ENCODE measurements at places on chromosomes 7 and 10.

- DNase-seq, result no peak
Observed at GRCh38 chr10:58372607-58373441, 12.4 kb upstream of the TFAM start.

GRCh38 chr7:155283565-155284194 is 14.0 kb upstream of the INSIG1 start:
- DNase-seq, result no peak

DNA sequence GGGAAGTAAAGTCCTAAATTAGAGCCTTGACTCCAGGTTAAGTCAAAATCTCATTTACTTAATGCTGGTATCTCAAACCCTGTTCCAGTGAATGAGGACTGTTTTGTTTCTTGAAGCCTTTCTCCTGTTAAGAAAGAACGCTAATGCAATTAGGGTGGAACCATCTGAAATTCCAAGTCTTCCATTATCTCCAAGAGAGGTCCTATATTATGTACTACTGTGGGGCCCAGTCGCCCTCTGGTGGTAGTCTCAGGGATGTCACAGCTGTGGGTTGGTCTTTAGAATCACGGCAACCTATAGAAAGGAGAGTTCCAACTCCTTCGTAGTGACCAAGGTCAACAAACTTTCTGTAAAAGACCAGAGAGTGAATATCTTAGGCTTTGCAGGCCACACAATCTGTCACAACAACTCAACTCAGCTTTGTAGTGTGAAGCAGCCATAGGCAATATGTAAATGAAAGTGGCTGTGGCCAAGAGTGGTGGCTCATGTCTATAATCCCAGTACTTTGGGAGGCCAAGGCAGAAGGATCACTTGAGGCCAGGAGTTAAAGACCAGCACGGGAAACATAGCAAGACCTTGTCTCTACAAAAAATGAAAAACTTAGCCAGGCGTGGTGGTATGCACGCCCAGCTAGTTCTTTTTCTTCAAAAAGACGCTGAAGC is 9.3 kb downstream of the RPP38 start:
- DNase-seq, result no peak

- no peak for DNase-seq
Observed at GRCh38 chr7:92002720-92003119, 62.1 kb downstream of the AKAP9 start.

DNA sequence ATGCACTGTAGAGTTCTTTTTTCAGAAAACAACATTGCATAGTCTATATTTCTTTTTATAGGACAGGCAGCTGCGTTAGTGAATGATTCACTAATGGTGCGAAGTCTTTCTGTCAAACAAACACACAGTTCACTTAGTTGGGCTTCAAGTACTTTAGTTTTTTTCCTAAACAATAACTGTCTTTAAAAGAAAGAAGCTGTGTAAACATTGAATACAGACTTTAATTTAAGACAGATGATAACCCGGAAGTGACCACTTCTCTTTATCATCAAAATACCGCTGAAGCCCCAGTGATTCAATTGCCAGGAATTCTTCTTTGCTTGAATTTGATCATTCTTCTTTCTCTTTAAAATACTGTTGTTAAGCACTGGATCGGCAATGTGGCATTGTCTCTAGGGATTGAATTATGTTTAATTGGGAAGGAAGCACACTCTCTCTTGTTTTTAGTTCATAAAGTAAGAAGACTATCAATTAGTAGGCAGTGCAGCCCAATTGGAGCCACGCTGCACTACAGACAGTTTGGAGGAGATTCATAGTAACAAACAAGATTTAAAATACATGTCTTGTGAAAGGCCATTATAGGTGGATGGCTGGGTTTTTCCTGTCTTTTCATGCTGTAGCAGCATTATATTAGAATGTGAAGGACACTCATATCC is 30.4 kb downstream of the CNTNAP2 start:
- DNase-seq, result peak; percentile 39

GRCh38 chr10:54866666-54867065 is 65.6 kb upstream of the PCDH15 start:
- DNase-seq, result no peak

DNA sequence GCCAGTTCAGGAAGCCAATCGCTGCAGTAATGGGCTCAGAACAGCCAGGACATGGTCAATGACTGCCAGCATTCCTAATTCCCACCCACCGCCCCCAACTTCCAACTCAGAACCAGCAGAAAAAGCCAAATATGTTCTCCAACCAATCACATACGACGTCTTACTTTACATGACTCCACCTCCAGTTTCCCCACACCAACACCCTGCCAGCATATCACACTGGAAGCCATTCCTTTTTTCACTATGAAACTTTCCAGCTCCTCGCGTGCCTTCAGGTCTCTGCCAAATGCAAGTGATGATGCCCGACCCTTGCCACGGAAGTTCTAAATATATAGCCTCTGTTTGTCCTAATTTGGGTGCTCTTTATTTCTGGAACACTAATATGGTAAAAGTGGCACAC is 12.5 kb downstream of the NPS start:
- DNase-seq, result no peak

- DNase-seq, result peak; percentile 83
Observed at GRCh38 chr7:44608916-44609648, 2.7 kb downstream of the OGDH start.

Measured in AG09309 (cell line).